NCI-H748 treated with DMSO at 0.1 percent for 48 hours (cell line): ENCODE measurements at places on chromosomes 6 and 20.

DNA sequence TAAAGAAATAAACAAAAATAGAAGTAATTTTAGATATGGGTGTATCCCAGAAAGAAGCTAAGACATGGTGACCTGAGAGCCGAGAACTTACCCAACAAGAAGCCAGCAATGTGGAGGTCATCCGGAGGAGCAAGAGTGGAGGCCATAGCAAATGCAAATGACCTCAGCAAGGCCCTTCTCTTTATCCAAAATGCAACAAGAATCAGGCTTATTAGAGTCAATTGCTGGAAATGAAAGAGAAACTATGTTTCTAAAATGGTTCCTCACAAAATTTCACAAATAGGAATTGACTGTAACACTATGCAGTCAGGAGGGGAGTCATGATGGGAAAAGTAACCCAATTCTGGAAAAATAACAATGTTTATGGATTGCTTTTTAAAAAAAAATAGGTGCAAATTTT lies 90.4 kb downstream of the TNFAIP3 start:
- no peak for DNase-seq

DNA sequence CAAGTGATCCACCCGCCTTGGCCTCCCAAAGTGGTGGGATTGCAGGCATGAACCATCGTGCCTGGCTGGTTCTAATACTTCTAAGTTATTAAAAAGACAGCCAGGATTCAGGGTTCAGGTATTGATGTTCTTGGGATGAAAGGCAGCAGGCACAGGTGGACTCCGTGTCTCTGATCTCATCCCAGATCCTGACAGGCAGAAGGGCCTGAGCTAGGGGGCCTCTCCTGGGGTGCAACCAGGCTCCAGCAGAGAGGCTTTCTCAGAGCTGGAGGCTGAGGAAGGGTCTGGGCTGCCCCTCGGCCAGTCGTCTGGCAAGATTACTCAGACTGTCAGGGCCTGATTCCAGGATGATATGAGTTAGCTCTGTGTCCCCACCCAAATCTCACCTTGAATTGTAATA lies 106.3 kb downstream of the SCML4 start:
- no peak for DNase-seq

DNA sequence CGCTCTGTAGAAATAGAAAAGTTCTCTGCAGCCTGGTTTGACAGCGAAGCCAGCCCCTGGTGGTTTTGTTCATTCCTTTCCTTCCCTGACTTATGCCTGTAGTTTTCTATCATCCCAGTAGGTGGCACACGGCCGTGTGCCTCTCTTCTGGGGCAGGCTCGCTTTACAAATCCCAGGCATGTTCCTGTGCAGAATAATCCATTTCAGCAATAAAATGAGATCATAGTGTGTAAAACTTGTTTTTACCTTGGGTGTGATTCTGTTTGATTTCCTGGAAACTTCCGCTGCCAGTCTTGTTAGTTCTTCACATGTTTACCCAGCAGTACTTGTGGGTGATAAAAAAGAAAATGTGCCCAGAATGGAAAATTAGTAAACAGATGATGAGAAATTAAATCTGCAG lies 7.4 kb upstream of the INSM1 start:
- peak; percentile 96 for DNase-seq

GRCh38 chr6:98092331-98092730 lies 742.0 kb upstream of the POU3F2 start:
- no peak for DNase-seq

DNA sequence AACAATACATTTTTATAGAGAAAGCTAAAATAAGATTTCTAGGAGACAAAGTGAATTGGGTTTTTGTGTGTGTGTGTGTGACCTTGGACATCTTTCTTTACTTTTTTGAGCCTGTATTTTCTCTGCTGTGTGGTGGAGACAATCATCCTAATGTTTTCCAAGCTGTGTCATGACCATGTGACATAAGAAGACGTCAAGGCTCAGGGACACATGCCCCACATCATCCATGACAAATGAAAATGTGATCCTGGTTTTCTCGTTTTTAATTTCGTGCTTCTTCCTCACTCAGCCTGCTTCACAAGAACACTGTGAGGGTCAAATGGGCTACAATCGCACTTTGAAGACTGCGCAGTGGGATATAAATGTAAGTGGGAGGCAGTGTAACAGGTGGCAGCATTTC lies 3.9 kb upstream of the BTNL2 start:
- no peak for DNase-seq

GRCh38 chr20:24999568-24999967 lies 7.0 kb upstream of the APMAP start:
- no peak for DNase-seq

GRCh38 chr20:1533059-1533458 lies 24.4 kb downstream of the SIRPD start:
- DNase-seq: no peak

GRCh38 chr20:20564279-20564678 lies 148.2 kb downstream of the RALGAPA2 start:
- no peak for DNase-seq

GRCh38 chr20:59891581-59891980 lies 41.9 kb downstream of the SYCP2 start:
- DNase-seq: no peak

- no peak for DNase-seq
These were observed 34.7 kb upstream of the FAM8A1 start for GRCh38 chr6:17565399-17565798.

GRCh38 chr6:7727946-7728854 lies 2.3 kb downstream of the BMP6 start:
- peak; percentile 63 for DNase-seq

DNA sequence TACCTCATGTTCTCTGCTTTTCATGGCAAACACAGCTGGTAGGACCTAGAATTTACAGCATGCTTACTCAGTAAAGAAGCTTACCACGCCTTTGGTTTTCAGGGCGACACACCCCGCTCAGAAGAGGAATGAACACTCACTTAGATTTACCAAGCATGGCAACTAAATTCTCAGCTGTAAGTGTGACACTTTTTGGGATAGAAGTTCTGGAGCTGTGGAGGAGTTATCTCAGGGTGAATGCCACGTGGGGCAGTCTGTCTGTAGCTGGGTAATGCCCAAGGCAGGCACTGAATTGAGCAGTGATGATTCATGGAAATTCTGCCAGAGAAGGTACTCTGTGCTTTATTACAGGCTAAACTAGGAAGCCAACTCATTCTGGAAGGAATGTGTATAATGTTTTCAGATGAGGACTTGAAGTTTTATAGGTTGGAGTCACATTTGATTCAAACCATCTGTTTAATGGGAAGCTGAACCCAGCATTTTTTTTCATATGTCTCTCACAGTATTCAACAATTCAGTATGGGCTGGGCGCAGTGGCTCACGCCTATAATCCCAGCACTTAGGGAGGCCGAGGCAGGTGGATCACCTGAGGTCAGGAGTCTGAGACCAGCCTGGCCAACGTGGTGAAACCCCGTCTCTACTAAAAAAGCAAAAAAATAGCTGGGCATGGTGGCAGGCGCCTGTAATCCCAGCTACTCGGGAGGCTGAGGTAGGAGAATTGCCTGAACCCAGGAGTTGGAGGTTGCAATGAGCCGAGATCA lies 3.5 kb upstream of the PRIM2 start:
- DNase-seq: no peak

- no peak for DNase-seq
These were observed 3.8 kb downstream of the EFHC1 start for GRCh38 chr6:52423971-52424381.

- no peak for DNase-seq
These were observed 792.6 kb downstream of the PHF3 start for GRCh38 chr6:64428186-64428585.

- DNase-seq: no peak
These were observed 1.9 kb upstream of the SLC24A3 start for GRCh38 chr20:19210391-19211155.

DNA sequence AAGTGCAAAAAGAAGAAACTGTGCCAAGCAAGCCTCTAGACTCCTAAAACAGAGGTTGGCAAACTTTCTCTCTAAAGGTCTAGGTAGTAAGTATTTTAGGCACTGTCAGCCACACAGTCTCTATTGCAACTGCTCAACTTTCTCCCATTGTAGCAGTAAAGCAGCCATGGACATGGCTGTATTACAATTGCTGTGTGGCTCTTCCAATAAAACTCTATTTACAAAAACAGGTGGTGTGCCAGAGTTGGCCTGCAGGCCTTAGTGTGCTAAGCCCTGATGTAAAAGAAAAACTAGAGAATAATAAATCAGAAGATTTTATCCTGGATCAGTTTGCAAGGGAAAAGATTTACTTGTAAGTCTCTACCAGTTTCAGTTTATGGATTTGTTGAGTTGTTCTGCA lies 74.0 kb downstream of the CRYBG1 start:
- DNase-seq: no peak

GRCh38 chr20:5844063-5844681 lies 94.0 kb downstream of the SHLD1 start:
- no peak for DNase-seq

- no peak for DNase-seq
These were observed 63.7 kb upstream of the BEND3 start for GRCh38 chr6:107179004-107179403.

DNA sequence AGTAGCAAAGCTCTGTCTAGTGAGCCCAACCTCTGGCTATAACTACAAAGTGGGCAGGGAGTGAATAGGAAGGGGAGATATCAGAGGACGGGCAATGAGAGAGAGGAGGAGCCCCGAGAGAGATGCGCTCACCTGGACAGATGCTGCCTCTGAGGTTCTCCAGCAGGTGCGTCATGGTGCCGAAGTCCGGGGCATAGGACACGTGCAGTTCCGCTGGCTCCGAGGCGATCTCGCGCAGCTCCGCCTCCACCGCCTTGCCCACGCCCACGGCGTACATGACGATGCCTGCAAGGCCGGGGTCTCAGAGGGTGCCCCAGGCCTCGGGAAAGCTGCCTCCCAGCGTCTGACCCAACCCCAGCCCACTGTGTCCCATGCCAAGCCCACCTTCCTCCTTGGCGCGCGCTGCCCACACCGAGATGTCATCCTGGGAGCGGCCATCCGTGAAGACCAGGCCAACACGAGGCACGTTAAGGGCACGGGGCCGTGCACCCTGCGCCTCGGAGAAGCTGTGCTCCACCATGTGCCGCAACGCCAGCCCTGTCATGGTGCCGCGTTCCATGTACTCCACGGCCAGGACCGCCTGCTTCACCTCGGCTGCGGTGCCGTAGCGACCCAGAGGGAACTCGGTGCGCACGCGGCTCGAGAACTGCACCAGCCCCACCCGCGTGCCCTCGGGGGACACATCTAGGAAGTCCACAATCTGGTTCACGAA lies 8.7 kb upstream of the RBPJL start:
- no peak for DNase-seq

DNA sequence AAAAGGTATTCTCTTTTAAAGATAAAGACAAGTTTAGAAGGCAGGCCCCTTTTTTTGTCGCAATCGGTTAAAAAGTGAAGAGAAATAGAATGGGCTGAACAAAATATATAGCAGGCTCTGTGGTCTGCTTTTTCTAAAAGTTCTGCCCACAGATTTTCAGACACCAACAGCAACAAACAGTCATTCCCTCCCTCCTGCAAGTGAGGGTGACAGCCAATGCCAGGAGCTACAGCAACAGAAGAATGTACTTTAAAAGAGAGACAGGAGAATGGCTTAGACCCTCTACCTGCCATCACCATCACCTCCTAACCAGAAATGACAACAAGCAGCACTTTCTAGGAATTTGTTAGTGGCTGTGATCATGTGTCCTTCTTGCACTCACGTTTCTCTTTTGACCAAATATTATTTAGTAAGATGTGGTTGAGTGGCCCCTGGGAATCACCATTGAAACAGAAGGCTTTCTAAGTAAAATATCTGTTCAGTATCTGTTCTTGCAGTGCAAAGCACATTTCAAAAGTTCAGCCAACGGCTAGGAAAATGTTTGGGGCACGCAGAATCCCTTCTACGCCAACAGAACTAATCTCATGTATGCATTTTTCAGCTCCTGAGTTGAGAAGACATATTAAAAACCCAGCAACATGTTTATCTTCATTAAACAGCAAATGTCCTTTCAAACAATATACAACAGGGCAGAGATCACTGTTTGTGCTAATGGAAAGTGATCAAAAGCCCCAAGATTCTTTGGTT lies 248.5 kb downstream of the ATXN1 start:
- no peak for DNase-seq

DNA sequence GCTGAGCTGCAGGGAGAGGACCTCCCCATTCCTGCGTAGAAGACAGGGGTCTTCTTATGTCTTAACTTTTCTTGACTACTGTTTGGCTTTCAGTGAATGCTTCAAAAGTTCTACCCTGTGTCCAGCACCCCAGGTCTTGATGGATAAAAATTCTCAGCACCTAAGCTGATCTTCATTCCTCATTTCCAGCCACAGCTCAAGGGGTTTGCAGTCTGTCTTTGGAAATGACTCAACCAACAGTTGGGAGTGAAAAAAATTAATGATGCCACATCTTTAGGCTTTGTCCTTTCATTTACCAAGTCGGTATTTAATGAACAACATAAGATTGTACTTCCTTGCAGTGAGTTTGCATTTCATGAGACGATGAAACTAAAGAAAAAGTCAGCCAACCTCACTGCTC lies 40.3 kb downstream of the PRDM1 start:
- DNase-seq: no peak

DNA sequence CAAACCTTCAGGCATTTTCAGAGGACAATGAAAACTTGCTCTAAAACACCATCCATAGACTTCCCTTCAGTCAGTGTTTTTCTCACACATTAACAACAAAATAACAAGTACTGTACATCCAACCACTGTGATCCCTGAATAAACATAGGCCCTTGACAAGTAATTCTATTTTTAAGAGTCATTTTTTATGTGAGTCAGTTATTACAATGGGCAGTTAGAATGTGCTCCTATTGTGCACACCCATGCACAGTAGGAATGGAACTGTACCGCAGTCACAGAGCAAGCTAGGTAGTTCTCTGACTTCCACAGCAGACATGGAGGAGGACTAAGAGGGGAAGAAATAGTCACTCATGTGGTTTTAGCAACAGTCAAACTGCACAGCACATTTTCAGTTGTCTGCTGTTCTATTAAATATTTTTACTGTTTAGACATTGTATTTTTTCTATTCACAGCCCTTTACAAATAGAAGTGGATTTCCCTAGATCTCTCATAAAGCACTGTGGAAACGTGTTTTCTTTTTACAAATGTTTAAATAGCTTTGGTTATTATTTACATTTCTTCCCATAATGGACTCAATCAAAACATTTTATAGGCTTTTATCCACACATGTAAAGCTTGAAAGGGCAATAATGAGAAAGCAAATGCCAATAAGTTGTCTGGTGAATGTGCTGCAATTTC lies 100.4 kb downstream of the JAG1 start:
- DNase-seq: no peak

DNA sequence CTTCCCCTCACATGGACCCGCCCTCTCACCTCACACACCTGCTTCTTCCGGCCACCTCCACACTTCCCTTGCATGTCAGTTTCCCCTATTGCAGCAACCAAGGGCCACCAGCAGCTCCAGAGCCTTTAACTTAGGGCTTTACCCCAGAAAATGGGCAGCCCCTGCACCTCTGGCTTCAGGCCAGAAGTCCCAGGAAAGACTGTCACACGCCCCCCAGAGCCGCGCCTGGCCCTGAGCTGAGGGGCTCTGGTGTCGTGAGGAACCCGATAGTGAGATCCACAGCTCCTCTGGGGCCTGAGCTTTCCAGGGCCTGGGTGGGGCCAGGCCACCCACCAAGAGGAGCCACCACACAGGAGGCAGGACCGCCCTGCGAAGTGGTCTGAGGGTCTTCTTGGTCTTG lies 182.4 kb downstream of the DLL1 start:
- no peak for DNase-seq
